IPS DF 6.9 (cell line): ENCODE measurements at places on chromosomes 2 and 18.

GRCh38 chr2:240952496-240953246, 45.7 kb upstream of the SNED1 start:
- DNase-seq, result no peak

- no peak for DNase-seq
Measured at GRCh38 chr2:26692279-26692896, at the start of gene KCNK3. TSS of gene KCNK3 (plus strand) at chr2:26692722. CDS start at chr2:26692876, 154 bp downstream.

GRCh38 chr2:17758118-17758517, 4.2 kb downstream of the GEN1 start:
- no peak for DNase-seq

DNA sequence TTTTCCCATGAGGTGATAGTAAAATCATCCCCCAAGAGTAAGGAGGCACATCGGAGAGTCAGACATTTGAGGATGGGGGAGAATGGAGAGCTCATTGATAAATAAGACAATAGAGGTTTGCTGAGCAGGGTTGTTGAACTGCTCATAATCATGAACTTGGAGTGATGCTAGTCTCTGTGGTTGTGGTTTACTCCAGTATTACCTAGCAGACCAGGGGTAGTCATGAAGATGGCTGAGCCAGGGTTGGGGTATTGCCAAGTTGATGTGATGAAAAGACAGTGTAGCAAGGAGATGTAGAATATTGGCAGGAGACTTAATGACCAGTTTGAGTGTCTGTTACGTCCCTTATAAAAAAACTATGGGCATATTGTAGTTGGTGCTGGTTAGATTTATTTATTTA, 25.4 kb downstream of the CYBRD1 start:
- no peak for DNase-seq

DNA sequence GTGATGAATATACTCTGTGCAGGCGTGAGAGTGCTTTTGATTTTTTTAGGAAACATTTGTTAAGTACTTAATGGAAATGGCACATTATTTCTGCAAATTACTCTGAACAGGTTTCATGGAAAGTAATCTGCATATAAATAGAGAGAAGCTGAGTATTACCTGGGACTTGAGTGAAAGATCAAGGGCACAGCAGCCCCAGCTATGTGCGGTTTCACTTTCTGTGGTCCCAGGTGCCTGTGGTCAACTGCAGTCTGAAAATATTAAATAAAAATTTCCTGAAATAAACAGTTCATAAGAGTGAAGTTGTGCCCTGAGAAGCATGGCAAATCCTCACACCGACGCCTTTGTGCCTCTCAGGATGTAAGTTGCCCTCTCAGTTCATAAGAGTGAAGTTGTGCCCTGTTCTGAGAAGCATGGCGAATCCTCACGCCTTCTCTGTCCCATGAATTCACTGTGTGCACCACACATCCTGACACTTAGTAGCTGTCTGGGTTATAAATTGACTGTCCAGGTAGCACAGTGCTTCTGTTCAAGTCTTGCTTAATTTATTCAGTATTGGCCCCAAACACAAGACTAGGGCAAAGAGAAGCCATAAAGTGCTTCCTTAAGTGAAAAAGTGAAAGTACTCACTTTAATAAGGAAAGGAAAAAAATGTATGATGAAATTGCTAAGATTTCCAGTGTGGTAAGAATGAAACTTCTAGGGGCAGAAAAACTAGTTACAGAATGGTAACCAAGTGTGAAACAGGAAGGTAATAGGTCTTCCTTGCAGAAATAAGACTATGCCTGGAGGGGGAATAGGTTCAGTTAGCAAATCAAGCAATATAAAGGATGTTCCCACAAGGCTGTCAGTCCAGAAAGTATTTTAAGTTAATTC, 4.3 kb upstream of the SNTG2 start:
- DNase-seq, result no peak

GRCh38 chr2:231911381-231911780, 14.8 kb downstream of the NPPC start:
- no peak for DNase-seq

GRCh38 chr2:63729362-63729761, 112.3 kb upstream of the UGP2 start:
- no peak for DNase-seq

- DNase-seq, result no peak
Measured at GRCh38 chr2:195343942-195344530, 313.0 kb upstream of the SLC39A10 start.

DNA sequence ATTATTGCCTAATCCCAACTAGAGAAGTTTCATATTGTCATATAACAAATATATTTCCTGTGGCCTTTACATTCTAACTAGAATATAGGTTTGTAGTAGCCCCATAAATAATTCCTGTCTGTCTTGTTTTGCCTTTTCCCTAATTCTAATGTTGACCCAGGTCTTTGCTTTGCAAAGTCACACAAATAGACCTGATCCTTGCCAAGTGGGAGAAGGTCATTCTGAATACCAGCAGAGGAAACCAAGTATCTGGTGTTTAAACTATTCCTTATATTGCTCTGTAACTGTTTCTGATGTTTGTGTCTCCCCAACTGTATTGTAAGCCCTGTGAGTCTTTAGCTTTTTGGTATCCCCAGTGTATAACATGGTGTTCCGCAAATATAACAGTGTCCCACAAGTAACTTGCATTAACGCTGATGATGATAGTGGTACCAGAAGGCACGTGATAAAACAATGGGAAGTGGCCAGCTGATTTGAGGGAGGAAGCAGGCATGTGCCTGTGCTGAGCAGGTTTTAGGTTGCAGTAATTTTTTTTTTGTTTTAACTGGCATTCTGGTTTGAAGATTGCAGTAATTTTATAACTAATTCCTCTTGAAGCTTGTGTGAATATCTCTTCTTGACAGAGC, 11.1 kb downstream of the HADHB start:
- DNase-seq, result no peak

DNA sequence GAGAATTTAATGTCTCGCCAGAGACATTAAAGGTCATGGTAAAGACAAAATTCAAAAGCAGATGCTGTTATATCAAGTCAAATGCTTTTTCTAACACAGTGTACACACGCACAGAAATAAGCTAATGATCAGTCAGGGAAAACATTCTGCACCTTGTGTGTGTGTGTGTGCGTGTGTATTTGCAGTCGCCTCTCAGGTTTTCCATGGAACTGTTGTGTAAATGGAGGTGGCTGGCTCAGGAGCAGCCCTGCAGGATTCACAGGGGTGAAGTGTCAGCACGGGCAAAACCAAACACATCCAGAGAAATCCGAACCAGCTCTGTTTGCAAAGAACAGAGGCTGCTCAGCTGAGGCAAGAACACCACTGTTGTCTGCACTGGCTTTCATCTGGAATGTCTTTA, 76.2 kb upstream of the YWHAQ start:
- no peak for DNase-seq

- no peak for DNase-seq
Measured at GRCh38 chr2:149768320-149768799, 180.8 kb upstream of the MMADHC start.

DNA sequence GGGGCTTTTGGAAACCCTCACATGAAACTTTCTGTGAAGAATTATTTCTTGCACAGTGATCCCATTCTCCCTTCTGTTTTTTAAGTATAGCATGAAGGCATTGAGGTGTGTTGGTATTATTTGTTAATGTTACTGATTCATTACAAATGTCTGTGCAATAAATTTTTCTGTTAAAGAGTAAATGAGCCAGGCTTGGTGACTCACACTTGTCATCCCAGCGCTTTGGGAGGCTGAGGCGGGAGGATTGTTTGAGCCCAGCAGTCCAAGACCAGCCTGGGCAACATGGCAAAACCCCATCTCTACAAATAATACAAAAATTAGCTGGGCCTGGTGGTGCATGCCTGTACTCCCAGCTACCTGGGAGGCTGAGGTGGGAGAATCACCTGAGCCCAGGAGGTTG, 87.8 kb downstream of the KCTD18 start:
- no peak for DNase-seq

- DNase-seq, result no peak
Measured at GRCh38 chr18:50190236-50190635, 4.7 kb downstream of the MYO5B start.

DNA sequence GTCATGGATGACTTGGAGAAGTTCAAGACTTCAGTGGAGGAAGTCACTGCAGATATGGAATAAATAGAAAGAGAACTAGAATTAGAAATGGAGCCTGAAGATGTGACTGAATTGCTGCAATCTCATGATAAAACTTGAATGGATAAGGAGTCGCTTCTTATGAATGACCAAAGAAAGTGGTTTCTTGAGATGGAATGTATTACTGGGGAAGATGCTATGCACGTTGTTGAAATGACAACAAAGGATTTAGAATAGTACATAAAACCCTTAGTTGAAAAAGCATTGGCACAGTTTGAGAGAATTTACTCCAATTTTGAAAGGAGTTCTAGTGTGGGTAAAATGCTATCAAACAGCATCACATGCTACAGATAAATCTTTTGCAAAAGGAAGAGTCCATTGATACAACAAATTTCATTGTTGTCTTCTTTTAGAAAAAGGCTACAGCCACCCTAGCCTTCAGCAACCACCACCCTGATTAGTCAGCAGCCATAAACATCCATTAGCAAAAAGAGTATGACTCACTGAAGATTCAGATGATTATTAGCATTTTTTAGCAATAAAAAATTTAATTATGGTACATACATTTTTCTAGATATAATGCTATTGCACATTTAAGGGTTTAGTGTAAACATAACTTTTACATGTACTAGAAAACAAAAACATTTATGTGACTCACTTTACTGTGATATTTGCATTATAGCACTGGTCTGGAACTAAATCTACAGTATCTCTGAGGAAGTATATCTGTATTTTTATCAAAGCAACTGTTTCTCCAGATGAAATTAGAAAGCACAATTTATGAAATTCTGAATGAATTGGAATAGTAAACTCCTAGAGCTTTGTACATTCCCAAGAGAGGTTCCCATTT, 110.5 kb upstream of the TACR1 start:
- DNase-seq, result no peak

DNA sequence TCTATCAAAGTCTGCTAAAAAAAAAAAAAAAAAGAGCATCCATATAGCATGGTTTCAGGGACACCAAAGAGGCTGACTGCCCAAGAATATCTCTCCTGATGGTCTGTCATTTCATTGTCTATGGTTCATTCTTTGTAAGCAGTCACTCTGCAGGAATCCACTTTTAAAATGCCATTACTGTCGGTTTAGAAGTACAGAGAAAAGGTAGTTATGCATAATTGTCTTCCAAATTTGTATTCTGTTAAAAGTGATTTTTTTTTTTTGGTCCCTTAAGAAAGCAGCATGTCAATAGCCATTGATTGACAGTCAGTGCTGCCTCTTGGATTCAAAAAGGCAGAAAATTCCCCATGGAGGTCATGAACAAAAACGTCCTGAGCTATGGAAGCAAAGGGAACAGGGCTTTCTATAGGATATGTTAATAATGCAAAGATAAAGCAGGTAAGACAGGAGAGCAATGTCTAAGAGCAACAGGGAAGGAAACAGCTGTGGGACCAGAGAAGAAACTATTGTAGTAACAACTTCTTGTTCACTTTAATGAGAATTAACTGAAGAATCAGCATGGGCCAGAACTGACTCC, 245.8 kb downstream of the TMX3 start:
- no peak for DNase-seq

- peak; percentile 52 for DNase-seq
Measured at GRCh38 chr2:176325732-176326131, 56.5 kb downstream of the MTX2 start.

DNA sequence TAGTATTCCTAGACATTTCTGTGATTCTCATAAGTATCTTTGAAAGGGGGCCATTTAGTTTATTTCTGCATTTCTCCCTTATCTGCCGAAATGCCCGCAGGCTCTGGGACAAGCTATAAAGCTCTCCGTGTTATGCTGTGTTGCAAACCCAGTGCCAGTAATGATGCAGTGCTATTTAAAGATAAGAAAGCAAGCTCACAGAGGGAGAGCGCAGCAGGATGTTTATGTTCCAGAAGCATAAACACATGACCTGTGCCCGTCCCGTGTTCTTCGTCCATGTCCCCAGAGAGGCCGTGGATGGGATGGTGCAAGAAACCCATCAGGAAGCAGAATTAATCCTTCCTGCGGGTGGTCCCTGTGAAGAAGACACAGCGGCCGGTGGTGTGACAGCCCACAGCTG, 99.4 kb downstream of the NEDD4L start:
- DNase-seq, result no peak

- DNase-seq, result no peak
Measured at GRCh38 chr2:182920631-182921056, 54.2 kb upstream of the FRZB start.

DNA sequence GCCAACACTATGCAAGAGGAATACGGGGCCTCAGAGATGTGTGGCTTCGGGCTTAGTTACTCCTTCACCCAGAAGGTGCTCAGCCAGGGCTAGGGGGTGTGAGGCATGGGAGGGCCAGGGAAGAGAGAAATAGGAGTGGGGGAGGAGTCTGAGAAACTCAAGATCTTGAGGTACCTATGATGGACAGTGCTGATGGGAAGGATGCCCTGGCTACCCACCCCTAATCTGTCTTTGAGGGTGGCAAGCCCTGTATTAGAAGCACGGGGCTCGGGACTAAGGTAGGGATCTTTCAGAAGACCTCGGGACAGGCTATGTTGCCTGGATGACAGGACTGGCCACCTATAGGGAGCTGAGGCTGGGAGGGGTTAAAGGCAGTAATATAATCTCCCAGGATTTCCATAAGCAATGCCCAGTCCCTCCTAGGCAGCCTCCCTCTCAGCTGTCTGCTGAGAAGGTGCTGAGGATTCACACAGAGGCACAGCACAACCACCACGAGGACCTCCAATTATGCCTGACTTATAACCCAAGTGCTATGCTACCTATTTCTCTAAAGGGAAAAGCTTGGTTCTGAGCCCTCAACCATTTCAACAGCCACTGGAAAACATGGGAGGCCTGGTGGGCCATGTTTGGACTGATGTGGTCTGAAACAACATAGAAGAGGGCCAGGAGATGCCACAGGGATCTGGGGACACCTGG, 23.3 kb downstream of the MTHFD2 start:
- no peak for DNase-seq

DNA sequence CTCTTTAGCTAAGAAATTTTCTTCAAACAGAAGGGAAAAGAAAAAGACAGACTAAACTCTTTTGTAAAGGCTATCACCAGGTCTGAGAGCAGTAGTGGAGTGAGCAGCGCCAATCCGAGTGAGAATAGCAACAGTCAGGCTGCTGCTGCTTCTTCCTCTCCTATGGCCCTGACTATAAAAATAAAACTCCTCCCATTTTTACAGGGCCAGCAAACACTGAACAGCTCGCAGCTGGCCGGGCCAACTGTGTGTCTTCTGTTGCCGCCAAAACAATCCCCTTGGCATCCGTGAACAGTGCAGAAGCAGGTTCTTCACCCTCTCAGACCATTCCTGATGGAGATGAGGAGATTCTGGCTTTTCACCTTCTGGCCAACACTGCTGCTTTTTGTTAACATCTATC, 124.5 kb downstream of the CNTNAP5 start:
- no peak for DNase-seq

DNA sequence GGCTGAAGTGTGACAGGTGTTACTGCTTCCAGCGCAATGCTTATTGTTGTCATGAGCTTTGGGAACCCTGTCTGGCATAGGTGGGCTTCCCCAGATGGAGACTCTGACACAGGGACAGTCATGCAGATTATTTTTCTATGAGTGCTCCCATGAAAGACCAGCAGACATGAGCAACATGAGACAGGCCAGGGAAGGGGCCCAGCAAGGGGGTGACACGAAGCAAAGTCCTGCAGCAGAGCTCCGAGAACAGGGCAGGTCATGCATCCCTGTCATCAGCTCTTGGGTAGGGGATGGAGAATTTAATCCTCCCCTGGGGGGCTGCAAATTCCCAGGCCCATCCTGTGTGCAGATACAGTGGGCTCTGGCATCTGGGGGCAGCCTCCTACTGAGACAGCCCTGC, 77.4 kb downstream of the CTAGE1 start:
- no peak for DNase-seq
